ENCODE measurements at places on chromosomes 16 and 17. TPM values are rescaled to one million over a fixed set of nuclear protein-coding genes. Genes with fewer than 3 reads are reported as not detected.

The ARSG gene
- 2.4 TPM for total RNA-seq

The GJD3 gene
- 0.87 TPM for total RNA-seq

The GRAPL gene
- total RNA-seq: not detected

The BCL7C gene
- 53.5 TPM for total RNA-seq

The PAQR4 gene
- 3.6 TPM for total RNA-seq

The CDH15 gene
- 0.11 TPM for total RNA-seq

The CA7 gene
- not detected for total RNA-seq

The CALB2 gene
- 0.50 TPM for total RNA-seq

The DOC2A gene
- total RNA-seq: 0.22 TPM

The HES7 gene
- total RNA-seq: not detected

The SEPTIN1 gene
- total RNA-seq: 0.25 TPM

The TANGO6 gene
- total RNA-seq: 28.0 TPM

The CCL17 gene
- not detected for total RNA-seq

The TMC8 gene
- not detected for total RNA-seq

The KRT15 gene
- total RNA-seq: 15.3 TPM

The DYNLRB2 gene
- total RNA-seq: not detected

The TEKT1 gene
- total RNA-seq: not detected

The OR3A3 gene
- 0.33 TPM for total RNA-seq

The SHBG gene
- total RNA-seq: 0.37 TPM

The ZKSCAN2 gene
- 5.1 TPM for total RNA-seq

The GNG13 gene
- not detected for total RNA-seq

The ZCCHC14 gene
- 15.7 TPM for total RNA-seq

The ADGRG1 gene
- total RNA-seq: 0.89 TPM

The CCR7 gene
- total RNA-seq: not detected

The DHX38 gene
- 106 TPM for total RNA-seq

The PPL gene
- 0.75 TPM for total RNA-seq

The GINS2 gene
- 21.0 TPM for total RNA-seq

The LGALS9 gene
- 1.00 TPM for total RNA-seq

The ITGB3 gene
- 27.8 TPM for total RNA-seq

The PRSS22 gene
- 0.12 TPM for total RNA-seq

The SEPTIN12 gene
- not detected for total RNA-seq

The KRTAP4-9 gene
- 0.12 TPM for total RNA-seq

The PRSS33 gene
- not detected for total RNA-seq

The KRTAP16-1 gene
- total RNA-seq: not detected
